ENCODE measurements at places on chromosomes 16 and 17.

- DNase-seq, result no peak
These were observed 4.2 kb upstream of the KRTAP4-5 start for GRCh38 chr17:41153856-41154255.

DNA sequence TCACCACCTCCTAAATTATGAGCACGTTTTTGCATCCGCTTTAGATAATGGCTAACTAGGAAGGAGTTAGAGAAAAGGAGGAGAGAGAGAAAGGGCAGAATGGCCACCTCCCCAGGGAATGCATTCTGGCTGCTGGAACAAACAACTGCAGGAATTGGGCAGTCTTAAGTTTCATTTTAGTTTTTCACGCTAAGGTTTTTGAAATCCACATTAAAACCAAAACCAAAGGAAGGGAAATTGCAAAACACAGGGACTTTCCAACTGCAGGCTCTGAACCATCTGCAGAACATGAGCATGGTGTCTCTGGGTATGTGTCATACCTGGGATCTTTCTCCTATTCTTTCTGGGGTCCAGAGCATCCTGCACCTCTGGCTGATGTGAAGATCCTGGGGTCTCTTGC lies 12.1 kb upstream of the CCL8 start:
- DNase-seq, result no peak

DNA sequence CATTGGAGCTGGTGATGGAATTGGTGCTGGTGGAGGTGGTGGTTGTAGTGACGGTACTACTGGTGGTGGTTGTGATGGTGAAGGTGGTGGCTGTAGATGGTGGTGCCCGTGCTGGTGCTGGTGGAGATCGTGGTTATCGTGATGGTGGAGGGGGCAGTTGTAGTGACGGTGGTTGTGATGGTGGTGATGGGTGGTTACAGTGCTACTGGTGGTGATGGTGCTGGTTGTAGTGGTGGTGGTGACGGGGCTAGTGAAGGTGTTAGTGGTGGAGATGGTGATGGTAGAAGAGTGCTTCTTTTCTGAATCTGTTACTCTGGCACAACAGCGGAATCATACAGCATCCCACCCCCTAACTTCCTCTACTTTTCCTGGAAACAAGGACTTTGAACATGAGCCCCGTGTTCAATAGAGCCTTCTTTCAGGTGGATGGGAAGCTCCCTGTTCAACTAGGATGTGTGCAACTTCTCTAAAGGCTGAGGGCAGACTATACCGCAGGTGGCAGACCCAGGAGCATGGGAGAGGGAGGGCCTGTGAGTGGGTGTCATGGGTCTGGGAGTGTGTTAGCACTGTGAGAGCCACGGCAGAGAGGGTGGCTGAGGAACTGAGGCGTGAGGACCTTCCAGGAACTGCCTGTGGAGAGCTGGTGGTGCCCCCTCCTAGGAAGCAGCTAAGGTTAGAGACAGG lies 8.2 kb downstream of the TBX21 start:
- DNase-seq, result peak; percentile 29

DNA sequence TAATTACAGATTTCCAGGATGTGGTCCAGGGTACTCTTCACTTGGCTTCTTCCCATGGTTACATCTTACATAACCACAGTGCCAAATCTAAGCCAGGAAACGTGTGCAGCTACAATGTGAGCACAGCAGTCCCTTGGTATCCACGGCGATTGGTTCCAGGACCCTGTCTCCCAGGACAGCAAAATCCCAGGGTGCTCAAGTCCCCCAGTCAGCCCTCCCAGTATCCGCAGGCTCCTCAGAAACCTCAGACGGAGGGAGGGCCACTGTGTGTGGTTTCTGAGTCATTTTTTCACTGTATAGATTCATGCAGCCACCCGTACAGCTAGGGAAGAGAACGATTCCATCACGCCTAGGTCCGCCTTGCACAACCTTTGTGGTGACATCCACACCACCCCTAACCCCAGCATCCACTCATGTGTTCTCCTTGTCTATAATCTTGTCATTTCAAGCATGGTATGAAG lies 11.1 kb upstream of the ATP2C2 start:
- peak; percentile 6 for DNase-seq

GRCh38 chr17:14302091-14302430 lies 1.2 kb downstream of the HS3ST3B1 start:
- DNase-seq, result peak; percentile 56

DNA sequence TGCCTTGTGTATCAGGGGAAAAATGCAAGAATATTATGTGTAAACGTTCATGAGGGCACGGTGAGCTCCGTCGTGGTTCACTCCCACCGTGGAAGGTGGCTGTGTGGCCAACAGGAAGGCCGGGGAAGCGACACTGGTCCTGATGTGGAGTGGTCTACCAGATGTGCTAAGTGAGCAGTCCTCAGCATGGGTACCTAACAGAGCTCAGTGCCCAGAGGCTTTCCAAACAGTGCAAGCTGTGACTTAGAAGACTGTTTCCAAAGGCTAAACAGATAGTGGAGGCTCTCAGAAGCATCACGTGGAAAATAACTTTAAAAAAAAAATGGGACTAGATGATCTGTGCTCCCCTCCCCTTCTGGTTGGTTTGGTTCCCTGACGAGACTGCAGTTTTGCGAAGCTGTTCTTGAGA lies 199.3 kb upstream of the CHMP6 start:
- no peak for DNase-seq

DNA sequence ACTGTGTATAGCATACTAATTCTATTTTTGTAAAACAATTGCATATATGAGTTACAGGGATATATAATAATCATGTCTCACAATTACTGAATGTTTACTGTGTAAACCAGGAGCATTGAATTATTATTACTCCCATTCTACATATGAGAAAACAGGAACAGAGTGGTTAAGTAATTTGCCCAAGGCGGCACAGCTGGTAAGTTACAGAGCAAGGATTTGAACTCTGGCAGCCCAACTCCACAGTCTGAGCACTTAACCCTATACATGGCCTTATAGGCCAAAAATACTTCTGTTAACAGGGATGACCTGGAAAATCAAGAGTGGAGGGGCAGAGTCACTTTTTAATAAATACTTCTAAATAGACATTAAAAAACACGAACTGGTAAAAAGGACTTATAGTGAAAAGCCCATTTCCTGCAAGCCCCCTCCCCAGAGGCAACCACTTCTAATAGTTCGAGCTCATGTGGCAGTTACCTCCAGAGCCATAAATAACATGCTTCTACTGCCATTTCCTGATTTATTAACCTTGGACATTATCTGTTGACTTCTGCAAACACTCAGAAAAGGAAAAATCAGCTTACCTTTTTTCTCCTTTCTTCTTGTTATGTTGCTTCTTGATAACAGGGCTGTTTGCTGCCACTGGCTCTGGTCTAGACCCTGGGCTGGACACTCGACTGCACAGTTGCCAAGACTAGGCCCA lies 22.1 kb upstream of the ADGRG1 start:
- no peak for DNase-seq

DNA sequence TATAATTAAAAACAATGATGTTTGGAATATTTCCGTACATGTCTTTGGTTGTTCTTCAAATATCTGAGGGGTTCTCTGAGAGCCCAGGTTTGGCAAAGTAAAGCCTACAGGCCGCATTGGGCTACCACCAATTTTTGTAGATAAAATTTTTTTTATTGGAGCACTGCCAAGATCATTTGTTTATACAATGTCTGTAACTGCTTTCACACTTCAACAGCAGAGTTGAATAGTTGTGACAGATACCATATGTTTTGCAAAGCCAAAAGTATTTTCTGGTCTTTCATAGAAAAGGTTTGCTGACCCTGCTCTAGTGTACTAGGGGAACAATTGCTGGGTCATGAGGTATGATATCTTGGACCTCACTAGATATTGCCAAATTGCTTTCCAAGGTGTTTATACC lies 10.5 kb downstream of the PPM1D start:
- DNase-seq, result no peak

DNA sequence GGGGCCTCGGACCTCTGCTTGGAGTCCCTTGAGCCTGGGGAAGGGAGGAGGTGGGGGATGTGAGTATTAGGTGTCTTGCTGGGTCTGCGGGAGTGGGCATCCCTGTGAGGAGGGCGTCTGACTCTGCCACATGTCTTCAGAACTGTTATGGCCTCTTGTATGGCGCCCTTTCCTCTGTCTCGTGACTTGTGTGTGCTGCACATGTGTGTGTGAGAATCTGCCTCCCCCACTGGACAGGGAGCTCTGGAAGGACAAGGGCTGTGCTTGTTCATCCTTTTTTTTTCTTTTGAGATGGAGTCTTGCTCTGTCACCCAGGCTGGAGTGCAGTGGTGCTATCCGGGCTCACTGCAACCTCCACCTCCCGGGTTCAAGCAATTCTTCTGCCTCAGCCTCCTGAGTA lies 33.4 kb downstream of the ARHGAP23 start:
- DNase-seq, result no peak

DNA sequence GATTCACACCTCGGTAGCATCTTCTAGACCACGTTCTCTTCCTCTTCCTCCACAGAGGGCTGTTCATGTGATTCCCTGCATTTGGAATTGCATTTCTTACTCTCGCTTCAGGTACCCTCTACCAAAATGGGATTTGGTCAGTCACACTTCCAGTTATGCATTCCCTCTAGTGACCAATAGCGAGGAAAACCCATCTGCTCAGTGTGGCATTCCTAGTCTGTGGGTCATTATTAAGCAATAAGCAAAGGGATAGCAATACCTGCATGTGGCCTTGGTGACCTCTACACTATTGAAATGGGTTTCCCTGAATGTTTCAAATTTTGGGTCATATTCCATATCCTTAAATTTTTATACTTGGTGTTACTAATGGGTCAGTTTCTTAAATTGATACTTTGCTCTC lies 401 bp upstream of the KRTAP4-5 start:
- DNase-seq, result no peak

DNA sequence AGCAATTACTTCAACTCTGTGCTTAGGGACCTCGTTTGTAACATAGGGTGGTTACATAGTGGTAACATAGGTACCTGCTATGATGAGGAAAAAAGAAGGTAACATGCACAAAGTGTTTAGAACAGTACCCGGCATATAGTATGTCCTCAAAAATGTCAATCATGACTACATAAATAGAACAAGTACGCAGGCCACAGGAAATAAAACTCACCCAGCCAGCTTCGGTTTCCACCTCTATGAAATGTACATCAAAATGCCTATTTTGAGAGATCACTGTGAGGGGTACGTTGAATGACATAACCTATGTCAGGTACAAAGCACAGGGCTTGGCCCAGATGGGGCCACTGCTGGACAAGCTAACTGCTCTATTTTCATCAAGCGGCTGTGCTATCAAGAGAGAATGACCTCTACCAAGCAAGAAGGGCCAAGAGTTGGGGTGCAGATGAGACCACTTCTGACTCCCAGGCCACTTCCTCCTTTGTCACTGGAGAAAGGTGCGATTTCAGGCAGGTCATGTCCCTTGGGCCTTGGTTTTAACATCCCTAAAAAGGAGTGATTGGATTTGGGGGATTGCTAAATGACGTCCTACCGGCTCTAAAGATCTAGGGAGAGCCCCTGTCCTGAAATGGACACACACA lies 45.4 kb downstream of the WSB1 start:
- no peak for DNase-seq

DNA sequence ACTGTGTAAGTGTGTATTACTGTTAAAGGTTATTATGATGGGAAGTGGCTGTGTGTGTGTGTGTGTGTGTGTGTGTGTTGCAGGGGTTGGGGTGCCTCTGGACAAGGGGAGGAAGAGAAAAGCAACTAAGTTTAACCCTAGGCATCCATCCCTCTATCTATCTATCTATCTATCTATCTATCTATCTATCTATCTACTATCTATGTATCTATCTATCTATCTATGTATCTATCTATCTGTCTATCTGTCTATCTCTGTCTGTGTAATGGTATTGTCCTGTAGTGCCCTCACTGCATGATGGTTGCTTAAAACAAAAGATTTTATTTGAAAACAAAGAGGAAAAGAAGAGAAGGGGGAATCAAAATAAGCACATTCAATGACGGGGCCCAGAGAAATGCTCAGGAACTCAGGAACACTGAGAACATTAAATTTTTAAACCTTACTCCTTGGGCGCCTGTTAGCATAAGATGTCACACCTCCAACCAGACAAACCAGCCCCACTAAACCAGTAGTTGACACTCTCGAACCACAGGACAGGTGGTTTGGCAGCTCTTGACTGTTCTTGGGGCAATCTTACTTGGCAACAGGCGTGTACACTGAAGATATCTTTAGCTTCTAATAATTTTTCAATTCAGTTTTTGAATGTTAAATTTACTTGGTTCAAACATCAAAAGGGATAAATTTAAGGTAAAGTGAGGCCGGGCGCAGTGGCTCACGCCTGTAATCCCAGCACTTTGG lies 5.1 kb upstream of the RPL26 start:
- no peak for DNase-seq

- DNase-seq, result no peak
These were observed 446.3 kb upstream of the MAF start for GRCh38 chr16:80046848-80047247.

DNA sequence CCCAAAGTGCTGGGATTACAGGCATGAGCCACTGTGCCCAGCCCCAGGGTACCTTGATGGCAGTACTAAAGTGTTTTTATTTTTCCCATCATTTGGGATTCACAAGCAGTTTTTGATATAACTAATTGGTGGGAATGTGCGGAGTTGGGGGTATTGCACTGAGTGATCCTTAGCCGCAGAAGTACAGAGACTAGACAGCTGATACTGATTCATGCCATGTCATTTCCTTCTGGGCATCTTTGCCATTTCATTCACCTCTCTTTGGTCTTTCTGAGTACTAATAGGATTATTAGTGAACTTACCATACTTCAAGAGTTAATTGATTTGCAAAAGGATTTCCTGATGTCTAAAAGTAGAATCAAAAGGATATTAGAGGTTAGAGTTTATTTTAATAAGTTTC lies 9.7 kb downstream of the NMT1 start:
- DNase-seq, result no peak

DNA sequence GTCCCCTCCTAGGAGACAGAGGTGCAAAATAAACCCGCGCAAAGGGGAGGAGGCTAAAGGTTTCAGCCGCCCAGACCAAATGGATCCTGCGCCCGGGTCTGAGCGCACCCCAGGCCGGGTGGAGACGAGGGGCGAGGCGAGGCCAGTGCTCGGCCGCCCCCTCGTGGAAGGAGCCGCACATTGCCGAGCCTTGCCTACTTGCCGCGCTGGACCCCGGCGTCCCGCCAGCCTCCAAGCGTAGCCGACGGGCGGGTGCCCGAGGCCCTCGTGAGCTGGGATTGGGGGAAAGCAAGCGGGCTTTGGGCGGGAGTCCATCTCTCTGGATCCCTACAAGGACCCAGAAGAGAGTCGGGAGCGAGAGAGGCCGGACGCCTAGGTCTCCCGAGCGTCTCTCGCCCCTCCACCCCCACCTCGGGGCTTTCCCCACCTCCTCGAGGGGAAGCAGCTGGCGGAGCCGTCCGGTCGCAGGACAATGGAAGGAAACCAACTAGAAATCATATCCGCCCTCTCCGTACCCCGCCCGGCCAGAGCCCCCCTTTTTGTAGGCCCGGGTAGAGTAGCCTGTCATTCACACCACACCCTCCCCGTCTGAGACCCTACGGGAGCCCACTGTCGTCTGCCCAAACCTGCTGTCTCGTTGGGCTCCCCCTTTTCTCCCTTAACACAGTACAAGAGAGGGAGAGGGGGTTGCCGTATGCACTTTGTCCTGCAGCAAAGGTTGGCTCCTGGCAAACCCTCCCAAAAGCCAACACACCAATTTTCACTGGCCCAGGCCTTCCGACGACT lies 664 bp upstream of the BCL6B start:
- DNase-seq, result peak; percentile 76
